NCI-H2171 (cell line): ENCODE measurements at places on chromosomes 5 and 9.

DNA sequence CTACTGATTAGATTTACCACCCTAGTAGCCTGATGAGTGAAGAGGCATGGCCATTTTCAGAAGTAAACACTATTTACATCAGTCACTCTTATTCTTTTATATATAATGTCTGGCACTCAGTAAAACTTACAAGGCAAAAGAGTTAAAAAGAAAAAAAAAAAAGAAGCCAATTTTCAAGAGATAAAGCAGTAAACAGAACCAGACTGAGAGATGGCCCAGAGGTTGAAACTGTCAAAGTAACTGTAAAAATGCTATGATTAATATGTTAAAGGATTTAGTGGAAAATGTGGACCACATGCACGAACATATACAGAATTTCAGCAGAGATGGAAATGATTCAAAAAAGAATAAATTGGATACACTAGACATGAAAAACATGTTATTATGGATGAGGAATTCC lies 6.4 kb upstream of the GPR150 start:
- DNase-seq, result no peak

DNA sequence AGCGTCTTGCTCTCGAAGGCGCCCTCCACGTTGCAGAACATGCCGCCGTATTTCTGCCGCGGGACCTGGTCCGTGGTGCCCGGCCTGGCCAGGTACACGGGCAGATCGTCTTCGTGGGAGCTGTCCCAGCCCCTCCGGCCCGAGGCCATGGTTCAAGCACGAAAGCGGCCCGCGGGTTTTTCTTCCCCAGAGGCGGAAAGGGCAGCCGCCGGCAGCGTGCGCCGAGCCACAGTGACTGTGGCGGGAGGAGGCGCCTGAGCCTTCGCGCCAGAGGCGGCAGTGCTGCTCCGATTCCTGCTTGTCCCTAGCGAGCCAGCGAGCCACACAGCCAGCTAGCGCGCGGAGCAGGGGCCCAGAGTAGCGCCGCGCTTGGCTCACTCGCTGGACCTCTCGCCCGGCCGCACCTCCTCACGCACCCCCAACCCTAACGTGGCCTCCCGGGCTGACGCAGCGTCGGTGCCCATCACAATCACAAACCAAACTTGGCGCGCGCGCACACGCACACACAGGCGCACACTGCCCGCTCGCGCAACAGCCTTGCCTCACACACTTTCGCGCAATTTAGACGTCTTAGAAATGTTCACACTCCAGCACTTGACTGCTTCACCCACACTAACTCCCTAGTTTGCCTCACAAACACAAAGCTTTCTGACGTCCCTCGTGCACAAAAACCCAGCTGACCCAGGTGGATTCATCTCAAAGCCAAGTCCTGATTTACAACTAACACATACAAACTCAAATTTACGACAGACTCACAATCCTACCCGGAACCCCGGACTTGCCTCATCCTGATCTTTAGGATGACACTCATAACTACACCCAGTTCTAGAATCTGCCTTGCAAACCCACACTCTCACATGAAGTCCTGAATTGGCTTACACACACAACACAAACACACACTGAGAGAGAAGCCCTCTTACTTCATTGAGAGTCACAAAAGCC lies at the start of gene DPYSL3:
Gene DPYSL3 (minus strand): TSS at position 359 of the 942 bp plus-strand sequence. CDS start 210 bp downstream, at position 149.
- DNase-seq, result peak; percentile 33

GRCh38 chr5:16578474-16578883 lies 38.3 kb downstream of the RETREG1 start:
- DNase-seq, result peak; percentile 29

DNA sequence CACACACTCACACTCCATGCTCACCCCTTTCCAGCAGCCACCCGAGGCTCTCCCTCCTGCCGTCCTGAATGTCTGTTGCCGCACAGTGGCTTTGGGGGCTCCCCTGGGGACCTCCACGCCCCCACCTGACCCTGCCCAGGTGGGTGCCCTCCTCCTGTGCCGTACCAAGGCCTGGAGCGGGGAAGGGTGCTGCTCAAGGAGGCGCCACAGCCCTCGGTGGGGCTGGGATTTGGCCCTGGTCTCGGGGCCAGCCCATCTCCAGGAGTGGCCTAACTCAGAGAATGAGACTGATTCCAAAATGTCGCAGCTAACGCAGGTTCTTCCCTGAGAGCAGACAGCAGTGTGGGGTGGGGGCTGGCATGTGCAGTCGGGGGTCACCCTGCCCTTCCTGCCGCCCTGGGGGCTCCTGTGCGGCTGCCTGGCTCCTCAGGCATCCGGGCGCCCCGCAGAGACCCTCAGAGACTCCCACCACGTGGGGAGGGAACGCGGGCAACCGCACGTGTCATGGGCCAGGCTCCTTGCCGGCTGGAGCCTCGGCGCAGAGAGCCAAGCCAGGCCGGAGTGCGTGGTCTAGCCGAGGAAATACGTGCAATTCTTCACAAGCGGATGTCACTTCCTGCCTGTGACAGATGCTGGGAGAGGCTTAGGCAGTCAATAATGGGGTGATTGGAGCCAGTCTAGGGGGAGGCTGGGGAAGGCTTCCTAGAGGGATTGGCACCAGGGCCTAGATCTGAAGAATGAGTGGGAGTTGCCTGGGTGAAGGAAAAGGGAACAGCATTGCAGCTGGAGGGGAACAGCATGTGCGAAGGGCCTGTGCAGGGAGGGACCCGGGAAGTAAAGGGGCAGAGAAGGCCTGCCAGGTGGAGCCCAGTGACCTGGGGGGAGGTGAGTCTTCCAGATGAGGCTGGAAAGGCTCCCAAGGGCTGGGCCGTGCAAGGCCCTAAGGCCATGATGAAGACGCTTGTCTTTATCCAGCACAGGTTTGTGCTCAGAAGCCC lies 44.1 kb downstream of the C9orf50 start:
- DNase-seq, result no peak

DNA sequence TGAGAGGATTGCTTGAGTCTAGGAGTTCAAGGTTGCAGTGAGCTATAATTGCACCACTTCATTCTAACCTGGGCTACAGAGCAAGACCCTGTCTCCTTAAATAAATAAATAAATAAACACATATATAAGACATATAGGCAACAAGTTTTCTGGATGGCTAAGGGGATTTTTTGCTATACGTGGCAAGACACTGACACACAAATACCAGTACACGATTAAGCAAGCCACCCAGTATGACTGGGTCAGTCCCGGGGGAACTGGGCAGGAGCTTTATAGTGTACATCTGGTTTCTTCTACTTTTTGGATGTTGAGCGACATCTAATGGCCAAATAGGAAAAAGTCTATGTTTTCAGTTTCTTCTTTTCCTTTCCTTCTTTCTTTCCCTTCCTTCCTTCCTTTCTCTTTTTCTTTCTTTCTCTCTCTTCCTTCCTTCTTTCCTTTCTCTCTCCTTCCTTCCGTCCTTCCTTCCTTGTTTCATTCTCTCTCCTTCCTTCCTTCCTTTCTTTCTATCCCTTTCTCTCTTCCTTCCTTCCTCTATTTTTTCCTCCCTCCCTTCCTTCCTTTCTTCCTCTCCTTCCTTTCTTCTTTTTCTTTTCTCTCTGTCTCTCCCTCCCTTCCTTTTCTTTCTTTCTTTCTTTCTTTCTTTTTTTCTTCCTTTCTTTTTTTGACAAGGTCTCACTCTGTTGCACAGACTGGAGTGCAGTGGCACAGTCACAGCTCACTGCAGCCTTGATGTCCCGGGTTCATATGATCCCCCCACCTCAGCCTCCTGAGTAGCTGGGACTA lies 47.0 kb upstream of the PLIN2 start:
- no peak for DNase-seq

DNA sequence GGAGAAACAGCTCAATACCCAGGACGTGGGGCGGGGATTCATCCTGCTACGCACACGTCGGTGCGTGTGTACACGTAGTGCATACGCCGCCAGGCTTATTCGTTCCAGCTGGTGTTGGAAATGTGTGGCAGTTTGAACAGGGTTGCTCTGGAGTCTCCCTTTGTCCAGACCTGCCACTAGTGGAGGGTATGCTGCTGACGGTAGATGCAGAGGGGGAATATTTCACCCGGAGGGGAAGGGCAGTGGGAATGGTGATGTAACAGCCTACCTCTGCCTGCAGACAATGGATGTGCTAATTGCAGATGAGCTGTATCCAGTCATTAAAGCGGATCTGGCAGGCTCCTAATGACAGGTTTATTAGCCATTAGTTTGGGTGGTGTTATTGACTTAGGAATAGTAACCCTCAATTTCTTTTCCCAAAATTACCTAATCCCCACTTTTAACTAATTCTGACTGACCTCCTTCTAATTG lies 142.7 kb downstream of the PAX5 start:
- no peak for DNase-seq

DNA sequence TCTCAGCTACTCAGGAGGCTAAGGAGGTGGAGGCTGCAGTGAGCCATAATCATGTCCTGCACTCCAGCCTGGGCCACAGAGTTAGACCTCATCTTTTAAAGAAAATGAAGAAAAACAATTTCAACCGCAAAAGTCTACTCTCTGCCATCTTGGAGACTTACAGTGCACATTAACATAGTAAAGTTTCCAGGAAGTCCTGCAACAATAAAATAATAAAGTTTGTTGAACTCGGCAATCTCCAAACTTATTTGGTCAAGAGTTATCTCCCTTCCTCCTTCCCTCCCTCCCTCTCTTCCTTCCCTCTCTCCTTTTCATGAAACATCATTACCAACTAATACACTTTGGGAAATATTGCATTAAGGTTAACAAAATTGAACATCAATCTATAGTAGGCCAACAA lies 94.1 kb upstream of the JAK2 start:
- no peak for DNase-seq

- DNase-seq, result no peak
Measured at GRCh38 chr5:51096859-51097258, 286.4 kb upstream of the ISL1 start.

DNA sequence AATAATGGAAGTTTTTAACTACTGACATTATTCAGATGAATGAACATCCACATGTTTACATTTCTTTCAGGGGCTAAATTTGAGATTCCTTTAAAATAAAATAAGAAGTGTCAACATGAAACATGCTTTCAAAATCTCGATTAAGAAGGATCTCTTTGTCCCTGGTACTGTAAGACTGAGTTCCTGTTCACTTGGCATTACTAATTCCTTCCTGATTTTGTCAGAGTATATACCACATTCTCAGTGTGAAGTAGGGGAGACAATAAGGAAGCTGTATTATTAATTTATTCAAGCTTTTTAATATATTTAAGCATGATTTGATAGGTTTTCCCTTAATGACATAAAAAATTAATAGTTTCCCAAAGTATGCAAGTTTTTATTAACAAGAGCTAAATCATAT lies 81.5 kb upstream of the GRHPR start:
- no peak for DNase-seq

GRCh38 chr9:99555792-99556191 lies 265.9 kb upstream of the NR4A3 start:
- no peak for DNase-seq

GRCh38 chr5:98309785-98310598 lies 463.5 kb upstream of the RGMB start:
- no peak for DNase-seq

GRCh38 chr9:114921171-114921570 lies 9.2 kb downstream of the TNFSF8 start:
- no peak for DNase-seq

DNA sequence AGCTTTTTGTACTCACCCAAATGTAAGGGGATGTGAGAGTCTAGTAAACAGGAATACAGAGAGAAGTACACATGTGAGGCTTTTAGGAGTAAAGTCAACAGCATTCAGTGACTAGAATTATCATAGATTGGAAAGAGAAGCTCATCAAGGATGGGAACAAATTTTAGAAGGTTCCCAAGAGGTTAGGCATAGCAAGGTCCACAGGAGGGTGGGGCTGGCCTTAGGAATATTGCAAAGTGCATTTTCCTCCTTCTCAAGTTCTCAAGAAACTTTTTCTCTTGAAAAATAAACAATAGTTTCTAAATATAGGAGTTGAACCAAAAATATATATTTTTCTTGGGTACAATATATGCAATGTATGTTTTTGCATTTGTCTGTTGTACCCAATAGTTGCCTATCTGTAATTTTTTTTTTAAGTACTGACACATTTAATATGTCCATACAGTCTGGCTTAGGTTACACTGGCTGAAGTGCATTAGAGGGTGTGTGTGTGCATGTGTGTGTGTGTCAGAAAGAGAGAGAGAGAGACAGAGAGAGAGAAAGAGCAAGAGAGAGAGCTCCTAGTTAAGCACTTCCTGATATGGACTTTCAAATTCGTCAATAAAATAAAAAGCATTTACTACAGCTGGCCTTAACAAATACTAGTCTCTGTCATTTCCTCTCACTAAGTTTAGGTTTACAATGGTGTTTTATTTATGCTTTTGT lies 62.2 kb downstream of the SNX18 start:
- no peak for DNase-seq

GRCh38 chr5:17444496-17444895 lies 53.5 kb upstream of the TAF11L2 start:
- DNase-seq, result no peak
